ENCODE measurements at places on chromosomes 1 and 21. TPM values are rescaled to one million over a fixed set of nuclear protein-coding genes. Genes with fewer than 3 reads are reported as not detected.

GRCh38 chr21:30579346-30579745, 10.9 kb downstream of the KRTAP22-2 start:
- no peak overlapping the region for H3K27ac ChIP-seq
- DNase-seq, result no peak
- H3K4me1 ChIP-seq, result no peaks in the 10 kb centered on the region
- H3K36me3 ChIP-seq, result no peaks in the 10 kb centered on the region

DNA sequence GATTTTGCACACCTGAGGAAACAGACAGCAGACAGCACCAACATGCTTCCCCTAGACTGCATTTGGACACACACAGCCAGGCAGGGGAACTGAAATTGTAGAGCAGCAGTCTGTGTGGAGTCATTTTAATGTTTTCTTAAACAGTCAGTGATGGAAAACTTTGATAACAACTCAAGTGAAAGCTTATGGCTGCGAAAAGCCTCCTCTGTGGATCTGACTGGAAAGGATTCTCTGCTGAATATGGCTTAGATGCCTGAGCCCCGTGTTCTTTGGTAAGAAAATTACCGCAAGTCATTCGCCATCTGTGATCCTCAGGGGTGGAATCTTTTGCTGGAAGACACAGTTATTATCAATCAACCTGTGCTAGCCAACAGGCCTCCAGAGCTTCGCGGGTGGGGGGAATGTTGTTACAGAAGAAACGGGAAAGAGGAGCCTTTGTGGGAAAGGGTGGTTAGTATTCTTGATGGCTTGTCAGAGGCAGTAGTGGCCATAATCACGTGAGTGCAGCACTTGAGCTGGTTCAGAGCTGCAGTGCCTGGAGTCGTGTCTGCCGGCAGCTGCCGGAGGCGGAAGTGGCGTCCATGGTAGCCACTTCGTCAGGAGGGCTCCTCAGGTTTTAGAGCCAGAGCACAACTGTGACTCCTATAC, 204.7 kb downstream of the ST6GALNAC3 start:
- H3K4me1 ChIP-seq, result no peaks in the 10 kb centered on the region
- no peak overlapping the region for H3K4me3 ChIP-seq
- no peaks in the 10 kb centered on the region for H3K27me3 ChIP-seq

DNA sequence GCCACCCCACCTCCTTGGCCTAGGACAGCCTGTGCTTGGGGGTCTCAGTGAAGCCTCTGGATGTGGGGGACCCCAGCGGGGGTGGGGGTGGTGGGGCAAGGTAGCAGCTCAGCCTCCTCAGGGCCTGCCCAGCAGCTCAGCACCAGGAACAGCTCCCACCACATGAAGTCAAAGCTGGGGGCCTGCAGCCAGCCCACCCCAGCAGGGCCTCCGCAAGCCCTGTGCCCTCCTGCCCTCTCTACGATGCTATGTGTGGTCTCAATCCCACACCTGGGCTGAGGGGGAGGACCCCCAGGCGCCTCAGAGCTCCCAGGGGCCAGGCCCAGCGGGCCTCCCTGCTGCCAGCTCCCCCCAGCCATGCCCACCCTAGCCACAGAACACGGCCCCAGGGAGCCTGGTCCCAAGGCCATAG, 18.6 kb downstream of the PANK4 start:
- no peaks in the 10 kb centered on the region for H3K36me3 ChIP-seq
- H3K27ac ChIP-seq, result no peak overlapping the region
- DNase-seq, result no peak
- no peaks in the 10 kb centered on the region for H3K27me3 ChIP-seq
- no peak overlapping the region for H3K4me3 ChIP-seq

DNA sequence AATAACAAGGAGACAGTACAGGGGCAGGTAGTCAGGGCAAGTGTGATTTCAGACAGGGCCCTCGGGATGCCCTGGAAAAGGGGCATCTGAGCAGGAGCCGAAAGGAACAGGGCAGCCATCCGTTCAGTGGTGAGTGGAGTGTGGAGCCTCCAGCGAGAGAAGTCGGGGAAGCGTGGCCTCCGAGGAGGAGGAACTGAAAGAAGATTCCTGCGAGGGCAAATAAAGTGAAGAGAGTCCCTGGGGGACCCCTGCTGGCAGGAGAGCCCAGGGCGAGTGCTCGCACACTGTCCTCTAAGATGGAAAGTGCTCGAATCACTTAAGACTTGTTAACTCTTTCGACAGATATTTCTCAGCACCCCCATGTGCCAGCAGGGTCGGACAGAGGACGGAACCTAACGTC, 3.5 kb upstream of the UTS2 start:
- H3K4me3 ChIP-seq, result no peak overlapping the region
- no peak overlapping the region for H3K27ac ChIP-seq
- H3K4me1 ChIP-seq, result peaks cover 5% of the 10 kb centered on the region
- H3K27me3 ChIP-seq, result peaks cover 3% of the 10 kb centered on the region

DNA sequence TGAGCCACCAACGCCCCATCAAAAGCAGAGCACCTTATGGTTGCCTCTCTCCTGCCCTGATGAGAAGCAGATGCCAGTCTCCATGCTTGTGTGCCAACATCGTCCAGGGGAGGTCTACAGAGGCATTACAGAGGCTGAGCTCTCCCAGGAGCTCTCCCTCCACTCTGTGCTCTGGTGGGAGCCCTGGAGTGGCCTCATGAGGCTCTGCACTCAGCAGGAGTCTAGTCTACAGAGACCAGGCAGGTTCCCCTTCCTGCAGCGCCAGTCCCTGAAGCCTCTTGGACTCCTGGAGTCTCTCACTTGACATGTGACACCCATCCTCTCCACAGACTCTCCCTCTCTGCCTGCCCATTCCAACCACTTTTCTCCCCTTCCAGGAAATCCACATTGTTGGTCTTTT, 3.4 kb downstream of the DCST1 start:
- no peak overlapping the region for H3K27ac ChIP-seq
- DNase-seq, result no peak
- no peak overlapping the region for H3K4me3 ChIP-seq
- no peaks in the 10 kb centered on the region for H3K36me3 ChIP-seq
- H3K27me3 ChIP-seq, result no peaks in the 10 kb centered on the region
- H3K4me1 ChIP-seq, result peaks cover 5% of the 10 kb centered on the region

GRCh38 chr1:158212320-158212719, 31.6 kb downstream of the CD1D start:
- H3K4me3 ChIP-seq, result no peak overlapping the region
- no peak overlapping the region for H3K27ac ChIP-seq
- DNase-seq, result no peak
- H3K36me3 ChIP-seq, result no peaks in the 10 kb centered on the region

GRCh38 chr1:64948905-64949833, 17.2 kb downstream of the JAK1 start:
- peaks cover 37% of the 10 kb centered on the region for H3K4me1 ChIP-seq
- H3K27me3 ChIP-seq, result no peaks in the 10 kb centered on the region
- no peaks in the 10 kb centered on the region for H3K36me3 ChIP-seq
- peak overlapping the region; percentile 71 for H3K27ac ChIP-seq
- H3K4me3 ChIP-seq, result no peak overlapping the region
- DNase-seq, result peak; percentile 74

Gene FALEC
- not detected for total RNA-seq

Gene ACTL8
- not detected for total RNA-seq

Data from hepatocyte (in vitro differentiated cells).